Colonic mucosa (tissue), 4 donors: ENCODE measurements at places on chromosomes 7 and 10.

- DNase-seq: no peak
Observed at GRCh38 chr7:20529260-20529659, 86.2 kb upstream of the ABCB5 start.

DNA sequence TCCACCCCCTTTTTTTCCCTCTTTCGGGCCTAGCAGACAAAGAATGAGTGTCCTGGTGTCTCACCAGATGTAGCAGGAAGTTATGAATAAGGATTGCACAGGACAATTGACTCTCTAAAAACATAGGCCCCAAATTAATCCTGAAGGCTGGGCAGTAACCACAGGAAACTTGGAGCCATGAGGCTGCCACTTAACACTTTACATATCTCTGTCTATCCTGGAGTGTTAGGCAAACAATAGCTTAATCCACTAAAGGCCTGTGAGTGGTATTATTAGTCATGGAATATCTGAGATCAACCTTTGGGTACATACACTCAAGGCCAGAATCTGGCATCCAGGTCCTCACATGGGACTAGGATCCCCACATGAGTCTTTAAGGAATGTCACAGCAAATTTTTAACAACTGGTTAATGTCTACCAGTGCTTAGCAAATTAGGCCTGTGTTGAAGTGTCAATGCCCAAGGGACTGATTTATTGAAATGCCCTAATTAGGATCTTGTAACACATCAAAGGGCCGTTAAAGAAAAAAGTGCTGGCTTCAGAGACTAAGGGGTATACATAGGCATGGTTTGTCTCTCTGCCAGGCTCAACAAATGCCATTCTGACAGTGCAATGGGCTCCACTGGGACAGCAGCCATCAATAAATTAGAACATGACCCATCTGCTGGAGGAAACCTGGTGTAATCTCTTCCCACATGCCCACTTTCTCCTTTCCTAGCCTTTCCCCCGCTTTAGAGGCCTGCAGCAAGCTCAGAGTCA lies 196.7 kb upstream of the TBX20 start:
- DNase-seq: no peak

DNA sequence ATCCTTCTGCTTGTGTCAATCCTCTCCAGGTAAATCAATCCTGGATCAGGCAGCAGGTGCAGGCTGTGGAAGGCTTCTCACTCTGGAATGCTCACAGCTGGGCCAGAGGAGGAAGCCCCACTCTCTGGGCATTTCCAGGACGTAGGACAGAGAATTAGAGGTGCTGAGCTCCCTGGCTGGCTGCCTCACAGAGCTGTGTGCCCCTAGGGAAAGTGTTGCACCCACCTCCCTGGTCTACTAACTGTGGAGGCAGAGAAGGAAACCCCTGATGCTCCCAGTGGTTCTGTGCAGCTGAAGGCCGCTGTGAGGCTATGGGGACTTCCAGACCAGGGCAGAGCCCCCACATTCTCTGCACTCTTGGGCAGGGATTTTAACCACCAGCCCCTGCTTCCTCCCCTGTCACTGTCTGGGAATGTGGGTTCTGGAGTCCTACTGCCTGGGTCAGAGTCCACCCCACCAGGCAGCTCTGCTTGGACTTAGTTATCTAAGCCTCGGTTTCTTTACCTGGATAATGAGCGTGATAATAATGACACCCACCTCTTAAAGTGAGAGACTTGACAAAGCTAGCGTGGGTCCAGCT lies 73.5 kb upstream of the EEPD1 start:
- no peak for DNase-seq

- no peak for DNase-seq
Observed at GRCh38 chr7:18521945-18522566, 26.5 kb downstream of the HDAC9 start.

DNA sequence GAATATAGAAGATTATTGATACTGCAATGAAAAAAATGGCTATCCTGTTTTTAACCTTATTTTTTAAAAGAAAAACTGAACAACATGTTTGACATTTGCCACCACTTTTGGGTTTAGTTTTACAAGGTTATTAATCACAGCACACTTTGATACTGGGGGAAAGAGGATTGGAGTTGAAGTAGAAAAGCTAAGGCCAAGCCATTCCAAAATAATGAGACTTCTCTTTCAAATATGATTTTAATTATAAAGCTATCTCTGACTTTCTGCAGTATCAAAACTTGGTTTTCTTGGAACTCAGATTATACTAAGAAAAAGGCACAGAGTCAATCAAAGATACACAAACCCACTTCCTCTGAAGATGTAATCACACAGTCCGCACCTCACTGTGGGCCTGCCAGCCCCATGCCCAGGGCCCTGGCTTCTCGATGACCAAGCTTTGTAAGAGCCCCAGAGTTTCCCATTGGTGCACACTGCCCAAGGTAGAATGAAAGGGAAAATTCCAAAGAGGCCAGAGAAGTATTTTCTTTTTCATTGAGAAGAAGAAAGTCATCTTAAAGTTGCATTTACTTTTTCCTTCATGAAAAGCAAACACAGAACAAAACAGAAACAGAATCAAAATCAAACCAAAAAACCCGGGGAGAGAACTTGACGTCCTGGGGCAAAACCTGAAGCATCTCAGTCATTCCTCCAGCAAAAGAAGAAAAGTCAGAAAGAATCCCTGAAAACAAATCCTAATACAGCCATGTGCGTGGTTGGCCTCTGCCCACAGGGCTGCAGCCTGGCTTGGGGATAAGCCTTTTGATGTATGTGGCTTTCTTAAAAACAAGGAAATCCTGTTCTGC lies 187.7 kb upstream of the KLF6 start:
- DNase-seq: no peak

- no peak for DNase-seq
Observed at GRCh38 chr7:107931740-107932515, 40.9 kb downstream of the DLD start.

GRCh38 chr7:63072806-63073205 lies 925.8 kb upstream of the ZNF722 start:
- no peak for DNase-seq

DNA sequence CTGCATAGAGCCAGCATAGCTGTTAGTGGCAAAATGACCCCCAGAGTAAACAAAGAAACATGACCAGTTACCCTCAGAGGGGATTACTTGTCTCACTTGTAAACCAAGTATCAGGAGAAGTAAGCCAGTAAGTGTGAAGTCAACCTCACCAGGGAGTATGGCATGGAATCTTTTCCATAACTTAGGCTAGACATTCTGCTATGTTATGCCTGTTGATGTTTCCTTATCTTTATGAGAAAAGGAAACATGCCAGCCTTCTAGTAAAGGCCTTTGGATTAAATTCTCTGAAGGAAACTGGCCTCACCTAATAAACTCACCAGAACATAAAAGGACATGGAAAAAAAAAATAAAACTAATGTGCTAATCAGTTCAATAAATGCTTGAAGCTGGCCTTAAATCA lies 87.7 kb downstream of the SEM1 start:
- DNase-seq: no peak

- peak; percentile 66 for DNase-seq
Observed at GRCh38 chr7:12210179-12211053, 678 bp upstream of the TMEM106B start.

DNA sequence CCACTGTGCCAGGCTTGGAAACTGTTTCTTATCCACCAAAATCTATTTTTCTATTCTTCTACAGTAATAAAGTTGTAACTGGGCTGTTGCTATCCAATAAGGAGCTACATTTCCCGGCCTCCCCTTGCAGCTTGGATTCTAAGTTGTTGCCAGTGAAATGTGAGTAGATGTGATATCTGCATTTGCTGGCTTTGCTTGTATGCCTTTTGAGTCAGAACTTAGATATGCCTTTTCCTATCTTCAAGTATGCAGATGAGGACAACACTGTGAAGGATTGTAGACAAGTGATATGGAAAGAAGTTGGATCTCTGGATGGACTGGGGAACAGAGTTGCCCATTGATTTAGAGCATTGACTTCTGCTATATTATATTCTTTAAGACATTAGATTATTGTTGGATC lies 236.9 kb downstream of the REEP3 start:
- DNase-seq: no peak

- DNase-seq: no peak
Observed at GRCh38 chr7:155763691-155764437, 48.4 kb downstream of the SHH start.

DNA sequence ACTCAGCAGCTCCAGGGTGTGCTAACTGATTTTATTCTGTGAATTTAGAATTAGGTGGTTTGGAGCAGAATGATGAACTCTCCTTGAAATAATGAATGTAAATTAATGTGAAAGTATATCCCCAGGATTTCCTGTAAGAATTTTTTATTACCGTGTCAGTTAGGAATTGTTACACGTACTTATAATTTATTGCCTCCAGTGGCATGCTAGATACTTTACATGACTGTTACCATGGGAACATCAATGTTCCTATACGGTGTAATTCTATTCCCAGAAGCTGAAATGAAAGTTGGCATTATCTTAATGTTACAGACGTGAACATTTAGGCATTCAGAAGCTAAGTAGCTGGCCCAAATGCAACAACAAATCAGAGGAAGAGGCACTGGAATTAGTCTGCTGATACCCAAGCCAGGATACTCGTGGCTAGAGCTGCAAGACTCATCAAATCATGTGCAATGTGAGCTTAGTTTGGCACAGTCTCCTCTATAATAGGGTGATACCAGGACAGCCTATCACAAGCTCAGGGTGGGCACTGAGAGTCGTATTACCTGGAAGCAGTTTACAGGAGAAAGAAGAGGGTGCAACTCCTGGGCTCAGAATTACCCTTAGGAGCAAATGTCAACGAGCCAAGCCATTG lies 30.0 kb upstream of the PRKAR2B start:
- DNase-seq: no peak

GRCh38 chr10:72081772-72082590 lies 6.4 kb downstream of the SPOCK2 start:
- DNase-seq: peak; percentile 56

DNA sequence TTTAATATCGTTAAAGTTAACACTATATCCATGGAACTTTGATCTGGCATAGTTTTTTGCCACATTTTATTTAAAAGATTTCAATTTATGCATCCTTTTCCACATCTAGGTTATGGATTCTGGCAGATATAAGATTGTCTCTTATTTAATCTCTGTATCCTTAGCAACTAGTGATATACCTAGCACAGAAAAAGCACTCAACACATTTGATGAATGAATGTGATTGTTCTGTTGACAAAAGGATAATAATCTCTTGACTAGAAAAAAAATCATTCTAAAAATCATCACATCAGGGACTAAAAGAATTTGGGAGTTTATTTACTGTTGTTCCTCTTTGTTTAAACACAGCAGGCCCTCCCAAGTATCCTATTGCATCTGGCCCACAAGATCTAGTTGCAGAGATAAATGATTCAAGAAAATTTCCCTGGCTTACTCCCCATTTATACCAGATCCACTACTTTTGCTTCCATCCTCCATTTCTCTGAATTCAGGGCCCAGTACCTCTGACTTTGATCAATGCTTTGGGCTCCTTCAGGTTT lies 84.0 kb upstream of the C1GALT1 start:
- DNase-seq: no peak

DNA sequence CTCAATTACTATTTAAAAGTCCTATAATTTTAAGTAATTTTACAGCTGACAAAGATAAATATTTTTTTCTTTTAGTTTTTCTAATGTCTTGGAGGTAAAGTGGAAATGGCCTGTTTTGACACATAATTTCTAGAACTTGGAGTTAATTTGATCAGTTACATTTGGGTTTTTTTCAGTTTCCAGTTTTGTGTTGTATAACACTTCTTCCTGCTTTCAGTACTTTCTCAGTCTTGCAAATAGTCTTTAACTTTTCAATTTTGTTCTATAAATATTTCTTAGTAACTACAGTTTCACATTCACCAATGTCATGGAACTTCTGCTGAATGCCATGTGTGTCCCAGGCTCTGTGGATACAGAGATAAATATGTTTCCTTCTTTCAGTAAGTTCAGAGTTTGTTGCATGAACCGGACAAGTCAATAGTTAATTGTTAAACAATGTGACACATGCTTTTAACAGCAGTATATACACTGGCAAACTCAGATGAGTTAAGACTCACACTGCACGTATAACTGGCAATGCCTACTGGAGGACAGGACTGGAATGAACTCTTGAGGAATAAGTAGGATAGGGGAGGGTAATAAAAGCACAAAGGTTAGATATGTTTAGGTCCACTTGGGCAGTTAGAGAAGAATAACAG lies 4.6 kb downstream of the SHOC2 start:
- no peak for DNase-seq

DNA sequence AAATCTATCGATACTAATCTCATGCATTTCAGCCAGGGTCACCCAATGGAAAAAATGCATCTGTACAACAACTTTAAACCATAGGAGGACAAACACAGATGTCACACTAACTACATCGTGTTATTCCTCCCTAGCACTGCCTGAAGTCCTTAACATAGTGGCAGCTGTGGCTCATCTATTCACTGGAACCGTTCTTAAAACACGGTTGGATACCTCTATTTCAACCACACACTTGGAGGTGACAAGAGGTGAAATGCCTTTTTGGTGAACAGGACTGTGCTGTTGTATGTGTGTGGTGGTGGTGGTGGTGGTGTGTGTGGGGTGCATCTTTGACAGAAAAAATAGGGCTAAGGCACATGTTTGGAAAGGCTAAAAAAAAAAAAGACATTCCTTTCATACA lies 93.1 kb downstream of the NRP1 start:
- DNase-seq: no peak

- DNase-seq: no peak
Observed at GRCh38 chr10:23696476-23696875, 257.6 kb downstream of the OTUD1 start.

DNA sequence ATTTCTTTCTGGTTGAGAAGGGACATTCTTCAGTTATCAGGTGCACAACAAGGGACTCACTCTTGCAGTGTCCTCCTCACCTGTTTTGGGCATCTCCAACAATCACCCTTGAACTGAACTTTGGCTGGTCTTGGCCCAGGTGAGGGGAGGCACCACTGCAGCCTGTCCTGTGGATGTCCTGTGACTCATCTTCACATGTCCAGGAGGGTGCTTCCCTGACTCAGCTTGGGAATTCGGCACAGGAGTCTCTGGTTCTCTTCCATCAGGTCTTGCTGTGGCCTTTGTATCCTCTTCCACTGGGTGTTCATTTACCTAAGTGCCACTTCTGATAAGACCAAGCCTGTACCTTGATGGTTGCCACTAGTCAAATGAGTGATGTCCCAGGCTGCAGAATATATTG lies 196.7 kb upstream of the MKI67 start:
- no peak for DNase-seq

- DNase-seq: no peak
Observed at GRCh38 chr7:124881981-124882380, 47.6 kb downstream of the POT1 start.

- no peak for DNase-seq
Observed at GRCh38 chr7:95602421-95602820, 6.1 kb upstream of the PDK4 start.

DNA sequence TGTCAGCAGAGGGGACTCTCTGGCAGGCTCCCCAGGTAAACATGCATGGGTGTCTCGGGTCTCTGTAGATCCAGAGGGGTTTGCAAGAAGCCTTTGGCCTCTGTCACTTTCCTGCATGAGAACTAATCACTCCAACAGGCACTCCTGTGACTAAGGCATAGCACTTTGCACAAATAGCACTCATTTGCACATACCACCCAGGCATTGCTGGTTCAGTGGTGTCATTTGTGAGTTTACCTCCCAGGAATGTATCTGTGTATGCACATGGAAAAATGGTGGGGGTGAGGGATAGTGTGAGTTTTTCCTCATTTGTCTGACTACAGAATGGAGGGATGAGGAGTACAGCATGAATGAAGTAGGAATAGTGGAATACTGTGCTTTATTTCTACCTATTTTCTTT lies 39.5 kb downstream of the CNNM1 start:
- DNase-seq: no peak

GRCh38 chr10:124349231-124349995 lies 69.3 kb downstream of the OAT start:
- no peak for DNase-seq

- DNase-seq: no peak
Observed at GRCh38 chr10:104260775-104261115, 6.1 kb downstream of the GSTO1 start.

GRCh38 chr7:151087245-151088018 lies 1.2 kb downstream of the AGAP3 start:
- peak; percentile 58 for DNase-seq
